Neural crest cell (in vitro differentiated cells): ENCODE measurements at places on chromosomes 7 and 10. TPM values are rescaled to one million over a fixed set of nuclear protein-coding genes. Genes with fewer than 3 reads are reported as not detected.

The ARMC3 gene
- total RNA-seq: 1.5 and 2.8 TPM in 2 replicates

DNA sequence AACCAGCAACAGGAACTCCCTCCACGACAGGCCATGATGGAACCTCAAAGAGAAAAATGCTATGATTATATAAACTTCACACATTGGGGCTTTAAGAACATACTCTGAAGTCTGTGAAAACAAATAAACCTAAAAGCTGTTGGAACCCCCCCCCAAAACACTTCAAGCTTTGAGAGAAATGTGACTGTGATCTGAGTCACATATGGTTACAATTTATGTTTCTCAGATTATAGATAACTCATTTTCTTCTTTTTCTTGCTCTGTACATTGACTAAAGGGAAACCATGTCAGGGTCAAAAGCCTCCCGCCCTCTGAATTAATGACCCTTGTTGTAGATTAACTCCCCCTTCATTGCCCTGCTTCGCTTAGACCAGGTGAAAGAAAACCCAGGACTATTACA lies 15.8 kb downstream of the VOPP1 start:
- H3K36me3 ChIP-seq: no peaks in the 10 kb centered on the region
- H3K27ac ChIP-seq: no peak overlapping the region
- H3K4me3 ChIP-seq: no peak overlapping the region
- no peaks in the 10 kb centered on the region for H3K27me3 ChIP-seq
- peaks cover 53% of the 10 kb centered on the region for H3K4me1 ChIP-seq

DNA sequence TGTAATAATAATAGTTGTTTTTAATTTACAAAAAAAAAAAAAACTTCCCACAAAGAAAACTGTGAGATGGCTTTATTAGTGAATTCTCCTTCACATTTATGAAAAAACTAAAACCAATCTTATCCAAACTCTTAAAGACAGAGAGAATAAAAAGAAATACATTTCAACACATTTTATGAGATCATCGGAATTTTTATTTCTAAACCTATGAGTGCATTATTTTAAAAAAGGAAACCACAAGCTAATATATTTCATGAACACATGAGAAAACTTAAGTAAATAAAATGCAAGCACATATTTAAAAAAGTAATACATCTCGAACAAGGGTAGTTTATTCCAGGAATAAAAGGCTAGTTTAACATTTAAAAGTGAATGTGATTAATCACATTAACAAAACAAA lies 31.5 kb downstream of the C7orf25 start:
- no peaks in the 10 kb centered on the region for H3K27me3 ChIP-seq
- H3K4me1 ChIP-seq: no peaks in the 10 kb centered on the region
- no peak overlapping the region for H3K27ac ChIP-seq
- DNase-seq: no peak
- no peaks in the 10 kb centered on the region for H3K36me3 ChIP-seq
- no peak overlapping the region for H3K4me3 ChIP-seq

DNA sequence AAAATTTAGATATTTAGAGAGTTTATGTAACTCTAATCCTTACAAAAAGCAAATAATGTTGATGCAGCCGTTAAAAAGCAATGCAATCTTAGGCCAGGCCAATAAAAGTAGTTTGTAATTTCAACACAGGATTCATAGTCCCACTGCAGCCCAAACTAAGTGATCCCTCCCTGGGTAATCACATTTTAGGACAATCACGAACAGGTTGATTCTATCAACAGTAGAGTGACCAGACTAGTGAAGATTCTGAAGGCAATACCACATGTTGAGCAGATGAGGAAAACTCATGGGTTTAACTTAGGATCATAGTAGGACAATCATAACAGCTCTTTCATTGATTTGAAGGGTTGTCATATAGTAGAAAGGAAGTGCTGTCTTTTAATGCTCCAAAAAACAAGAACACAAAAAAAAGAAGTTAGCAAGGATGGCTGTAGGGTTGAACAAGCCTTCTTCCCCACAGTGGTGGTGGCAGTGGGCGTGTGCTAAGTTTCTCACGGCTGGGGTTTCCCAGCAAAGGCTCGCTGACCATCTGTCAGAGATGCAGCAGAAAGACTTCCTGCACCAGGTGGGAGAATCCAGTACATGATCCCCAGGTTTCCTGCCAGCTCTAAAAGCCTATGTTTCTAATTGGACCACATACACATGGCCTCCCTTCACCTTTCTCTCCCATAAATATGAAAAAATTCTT lies 212.2 kb downstream of the CHRM2 start:
- H3K4me3 ChIP-seq: no peak overlapping the region
- H3K36me3 ChIP-seq: no peaks in the 10 kb centered on the region
